ENCODE measurements at places on chromosomes 3 and 15.

GRCh38 chr3:107819656-107820055 is 271.2 kb downstream of the CD47 start:
- no peak for DNase-seq

GRCh38 chr3:153658136-153658535 is 463.1 kb upstream of the ARHGEF26 start:
- DNase-seq = no peak

- DNase-seq = no peak
Measured at GRCh38 chr3:114830652-114831051, 316.4 kb downstream of the ZBTB20 start.

DNA sequence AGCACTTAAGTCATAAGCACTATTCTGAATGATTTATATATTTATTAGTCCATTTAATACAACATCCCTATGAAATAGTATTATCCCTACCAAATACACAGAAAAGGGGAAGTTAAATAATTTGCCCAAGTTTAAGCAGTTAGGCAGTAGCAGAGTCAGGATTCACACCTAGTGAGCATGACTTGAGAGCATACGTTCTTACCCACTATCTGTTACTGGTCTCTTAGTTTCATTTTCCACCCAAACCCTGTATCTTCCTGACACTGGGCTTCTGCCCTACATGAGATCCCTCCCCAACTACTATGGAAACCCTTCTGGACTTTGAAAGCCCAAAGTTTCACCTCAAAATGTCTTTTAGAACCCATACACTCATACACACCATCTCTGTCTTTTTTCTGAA is 4.4 kb upstream of the ATOSA start:
- no peak for DNase-seq

GRCh38 chr3:144364737-144365136 is 393.1 kb downstream of the DIPK2A start:
- no peak for DNase-seq

Data from glutamatergic neuron (in vitro differentiated cells).